ENCODE measurements at places on chromosomes 12 and 14. TPM values are rescaled to one million over a fixed set of nuclear protein-coding genes. Genes with fewer than 3 reads are reported as not detected.

DNA sequence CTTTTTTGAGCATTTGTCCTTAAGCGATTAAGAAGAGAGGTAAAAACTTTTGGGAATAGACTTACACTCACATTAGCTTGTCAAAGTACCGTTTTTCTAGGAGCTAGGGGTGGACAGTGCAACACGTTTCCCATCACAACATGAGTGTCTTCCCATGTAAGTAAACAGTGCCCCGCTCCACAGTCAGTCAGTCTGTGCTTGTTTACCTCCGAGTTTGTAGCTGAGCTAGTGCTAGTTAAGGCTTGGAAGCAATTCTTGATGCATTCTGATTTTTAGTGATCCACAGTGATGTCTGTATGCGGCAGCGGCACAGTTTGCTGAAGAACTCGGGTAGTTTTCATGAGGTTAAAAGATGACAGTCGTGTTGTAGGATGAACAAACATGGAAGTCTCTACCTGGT is 941 bp downstream of the ZDHHC17 start:
- H3K4me1 ChIP-seq: peaks cover 28% of the 10 kb centered on the region
- H3K27ac ChIP-seq: peak overlapping the region; percentile 60
- no peaks in the 10 kb centered on the region for H3K27me3 ChIP-seq
- no peak for DNase-seq
- H3K4me3 ChIP-seq: peak overlapping the region; percentile 87

The SLCO1B1 gene
- not detected for total RNA-seq

GRCh38 chr12:68572661-68573060 is 38.0 kb upstream of the RAP1B start:
- H3K27me3 ChIP-seq: no peaks in the 10 kb centered on the region
- H3K36me3 ChIP-seq: no peaks in the 10 kb centered on the region
- no peaks in the 10 kb centered on the region for H3K4me1 ChIP-seq
- no peak overlapping the region for H3K4me3 ChIP-seq
- DNase-seq: no peak

The BCL7A gene
- 75.5 TPM for total RNA-seq

DNA sequence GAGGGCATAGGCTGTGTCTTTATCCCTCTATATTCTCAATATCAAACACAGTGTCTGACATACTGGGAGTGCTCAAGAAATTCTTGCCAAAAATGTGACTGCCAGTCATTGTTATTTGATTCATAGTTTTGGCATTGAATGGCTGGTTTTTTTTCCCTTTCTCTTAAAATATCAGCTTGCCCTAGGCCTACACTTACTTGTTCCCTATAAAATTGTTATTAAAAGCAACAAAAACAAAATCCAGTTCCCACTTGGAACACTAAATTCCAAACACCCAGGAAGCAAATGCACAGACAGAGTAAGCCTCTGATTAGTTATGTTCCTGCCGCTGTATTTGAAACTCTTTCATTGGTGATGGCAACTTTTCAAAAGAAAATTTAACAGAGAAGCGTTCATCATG is 110.7 kb downstream of the WIF1 start:
- no peak overlapping the region for H3K27ac ChIP-seq
- H3K4me3 ChIP-seq: no peak overlapping the region
- no peak for DNase-seq
- no peaks in the 10 kb centered on the region for H3K36me3 ChIP-seq
- H3K27me3 ChIP-seq: no peaks in the 10 kb centered on the region
- no peaks in the 10 kb centered on the region for H3K4me1 ChIP-seq

- H3K4me1 ChIP-seq: no peaks in the 10 kb centered on the region
- H3K27me3 ChIP-seq: no peaks in the 10 kb centered on the region
- DNase-seq: no peak
- no peak overlapping the region for H3K4me3 ChIP-seq
- no peak overlapping the region for H3K27ac ChIP-seq
- peaks cover 60% of the 10 kb centered on the region for H3K36me3 ChIP-seq
Measured at GRCh38 chr12:4663971-4664505, 15.1 kb downstream of the NDUFA9 start.

The CELA1 gene
- not detected for total RNA-seq

GRCh38 chr12:105417732-105418131 is 87.2 kb downstream of the C12orf75 start:
- H3K4me3 ChIP-seq: no peak overlapping the region
- no peaks in the 10 kb centered on the region for H3K27me3 ChIP-seq
- H3K36me3 ChIP-seq: no peaks in the 10 kb centered on the region
- H3K4me1 ChIP-seq: no peaks in the 10 kb centered on the region

GRCh38 chr12:53308276-53308675 is 8.8 kb downstream of the MYG1 start:
- H3K4me1 ChIP-seq: no peaks in the 10 kb centered on the region
- peaks cover 12% of the 10 kb centered on the region for H3K36me3 ChIP-seq

DNA sequence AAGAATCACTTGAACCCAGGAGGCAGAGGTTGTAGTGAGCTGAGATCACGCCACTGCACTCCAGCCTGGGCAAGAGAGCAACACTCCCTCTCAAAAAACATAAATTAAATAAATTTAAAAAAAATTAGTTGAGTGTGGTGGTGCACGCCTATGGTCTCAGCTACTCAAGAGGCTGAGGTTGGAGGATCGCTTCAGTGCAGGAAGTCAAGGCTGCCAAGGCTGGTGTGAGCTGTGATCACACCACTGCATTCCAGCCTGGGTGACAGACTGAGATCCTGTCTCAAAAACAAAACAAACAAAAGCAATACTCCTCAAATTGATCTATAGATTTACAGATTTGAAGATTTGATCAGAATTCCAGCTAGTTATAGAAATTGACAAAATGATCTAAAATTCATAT is 92.7 kb upstream of the RESF1 start:
- H3K4me1 ChIP-seq: no peaks in the 10 kb centered on the region
- no peaks in the 10 kb centered on the region for H3K27me3 ChIP-seq
- no peaks in the 10 kb centered on the region for H3K36me3 ChIP-seq
- H3K27ac ChIP-seq: no peak overlapping the region
- DNase-seq: no peak

- H3K27me3 ChIP-seq: no peaks in the 10 kb centered on the region
- H3K27ac ChIP-seq: no peak overlapping the region
- no peak for DNase-seq
- no peaks in the 10 kb centered on the region for H3K36me3 ChIP-seq
- no peak overlapping the region for H3K4me3 ChIP-seq
- H3K4me1 ChIP-seq: no peaks in the 10 kb centered on the region
Measured at GRCh38 chr14:62956413-62956812, 88.8 kb downstream of the KCNH5 start.

The PLD4 gene
- total RNA-seq: 265 TPM

GRCh38 chr14:74824997-74825396 is 50.9 kb downstream of the PROX2 start:
- H3K27ac ChIP-seq: peak overlapping the region; percentile 33
- peaks cover 12% of the 10 kb centered on the region for H3K4me1 ChIP-seq
- DNase-seq: peak; percentile 57
- no peaks in the 10 kb centered on the region for H3K27me3 ChIP-seq
- no peak overlapping the region for H3K4me3 ChIP-seq

The OR6C75 gene
- not detected for total RNA-seq

DNA sequence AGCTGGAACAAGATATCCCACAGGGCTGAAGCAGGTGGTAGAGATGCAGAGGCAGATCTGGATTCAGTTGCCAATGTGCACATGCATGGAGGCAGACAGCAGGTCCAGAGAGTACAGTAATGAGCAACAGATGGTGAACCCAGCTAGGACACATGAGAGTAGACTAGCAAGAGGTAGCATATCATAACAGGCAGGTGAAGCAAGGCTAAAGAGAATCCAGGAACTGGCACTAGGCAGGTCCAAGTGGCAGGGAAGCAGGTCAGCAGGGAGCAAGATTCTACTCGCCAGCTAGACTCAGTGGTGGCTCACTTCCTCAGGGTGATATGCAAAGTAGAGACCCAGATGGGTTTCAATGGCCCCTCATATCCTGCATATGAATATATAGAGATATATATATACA is 15.3 kb upstream of the MYF6 start:
- no peaks in the 10 kb centered on the region for H3K36me3 ChIP-seq
- no peak for DNase-seq
- H3K27me3 ChIP-seq: no peaks in the 10 kb centered on the region

DNA sequence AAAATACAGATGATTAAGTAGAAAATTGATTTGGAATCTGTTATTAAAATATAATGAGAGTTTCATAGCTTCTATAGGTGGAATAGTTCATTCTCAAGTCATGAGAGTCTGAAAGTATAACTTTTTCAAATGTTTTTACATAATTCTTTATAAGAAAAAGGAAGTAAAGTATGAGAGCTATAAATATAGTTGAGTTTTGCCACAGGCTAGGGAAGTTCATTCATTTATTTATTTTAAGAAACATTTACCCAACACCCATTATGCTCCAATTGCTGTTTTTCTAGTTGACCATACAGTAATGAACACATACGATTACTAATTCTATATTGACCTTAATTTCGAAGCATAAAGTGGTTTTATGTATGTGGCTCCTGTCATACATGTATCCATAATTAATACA is 24.8 kb downstream of the LRRIQ1 start:
- no peaks in the 10 kb centered on the region for H3K36me3 ChIP-seq
- no peaks in the 10 kb centered on the region for H3K27me3 ChIP-seq
- no peak for DNase-seq
- H3K4me1 ChIP-seq: peaks cover 38% of the 10 kb centered on the region
- peak overlapping the region; percentile 5 for H3K4me3 ChIP-seq

The MSI1 gene
- not detected for total RNA-seq

- H3K36me3 ChIP-seq: peaks cover 24% of the 10 kb centered on the region
- no peak overlapping the region for H3K4me3 ChIP-seq
- peaks cover 18% of the 10 kb centered on the region for H3K4me1 ChIP-seq
- no peak for DNase-seq
- peak overlapping the region; percentile 47 for H3K27ac ChIP-seq
- no peaks in the 10 kb centered on the region for H3K27me3 ChIP-seq
Measured at GRCh38 chr12:132771126-132771838, 9.7 kb upstream of the ANKLE2 start.

DNA sequence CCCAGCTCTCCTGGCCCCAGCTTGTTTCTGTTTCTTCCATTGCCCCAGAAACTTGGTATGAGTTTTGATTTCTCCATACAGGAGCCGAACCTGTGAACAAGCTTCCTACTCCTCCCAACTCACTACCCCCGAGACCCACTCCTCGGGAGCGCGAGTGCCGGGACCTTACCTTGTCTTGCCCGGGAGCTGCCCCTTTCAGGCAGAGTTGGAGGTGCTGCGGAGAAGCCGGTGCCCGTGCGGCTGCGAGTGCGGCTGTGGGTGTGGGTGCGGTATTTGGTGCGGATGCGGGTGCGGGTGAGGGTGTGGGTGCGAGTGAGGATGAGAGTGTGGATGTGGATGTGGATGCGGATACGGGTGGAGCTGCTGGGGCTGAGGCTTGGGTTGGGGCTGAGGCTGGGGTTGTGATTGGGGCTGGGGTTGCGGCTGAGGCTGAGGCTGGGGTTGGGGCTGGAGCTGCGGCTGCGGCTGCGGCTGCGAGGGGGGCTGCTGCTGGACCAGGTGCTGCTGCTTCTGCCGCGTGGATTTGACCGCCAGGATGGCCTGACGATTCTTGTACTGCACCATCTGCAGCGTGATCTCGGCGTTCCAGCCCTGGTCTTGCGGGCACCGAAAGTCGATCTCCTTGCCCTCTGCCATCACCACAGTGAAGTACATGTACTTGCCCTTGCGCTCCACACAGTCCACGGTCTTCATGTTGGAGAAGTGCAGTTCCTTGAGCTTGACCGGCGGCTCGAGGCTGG is 1.1 kb downstream of the PHLDA1 start:
- no peaks in the 10 kb centered on the region for H3K27me3 ChIP-seq
- peak overlapping the region; percentile 67 for H3K27ac ChIP-seq
- peak; percentile 62 for DNase-seq
- peaks cover 65% of the 10 kb centered on the region for H3K4me1 ChIP-seq
- H3K36me3 ChIP-seq: peaks cover 13% of the 10 kb centered on the region

DNA sequence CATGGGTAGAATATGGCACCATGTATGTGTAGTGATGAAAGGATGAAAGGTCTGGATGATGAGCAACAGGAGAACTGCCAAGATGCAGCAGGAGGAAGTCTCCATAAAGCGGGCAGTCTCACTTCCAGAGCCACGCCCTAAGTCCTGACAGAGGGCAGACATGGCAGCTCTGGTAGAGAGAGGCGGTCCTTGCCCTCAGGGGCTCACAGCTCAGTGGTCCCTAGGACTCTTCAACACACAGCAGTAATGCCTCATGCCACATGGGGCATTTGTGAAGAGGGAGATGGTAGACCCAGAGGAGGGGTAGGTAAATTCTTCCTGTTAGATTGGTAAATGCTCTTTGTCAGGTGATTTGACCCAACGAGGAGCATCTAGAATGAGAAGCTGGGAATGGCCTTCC is 1088.4 kb downstream of the BCL11B start:
- no peaks in the 10 kb centered on the region for H3K36me3 ChIP-seq
- no peak for DNase-seq
- H3K27ac ChIP-seq: no peak overlapping the region

GRCh38 chr14:92578511-92578910 is 64.9 kb downstream of the RIN3 start:
- H3K27me3 ChIP-seq: no peaks in the 10 kb centered on the region
- H3K36me3 ChIP-seq: no peaks in the 10 kb centered on the region
- H3K27ac ChIP-seq: no peak overlapping the region
- H3K4me1 ChIP-seq: no peaks in the 10 kb centered on the region
- DNase-seq: no peak

DNA sequence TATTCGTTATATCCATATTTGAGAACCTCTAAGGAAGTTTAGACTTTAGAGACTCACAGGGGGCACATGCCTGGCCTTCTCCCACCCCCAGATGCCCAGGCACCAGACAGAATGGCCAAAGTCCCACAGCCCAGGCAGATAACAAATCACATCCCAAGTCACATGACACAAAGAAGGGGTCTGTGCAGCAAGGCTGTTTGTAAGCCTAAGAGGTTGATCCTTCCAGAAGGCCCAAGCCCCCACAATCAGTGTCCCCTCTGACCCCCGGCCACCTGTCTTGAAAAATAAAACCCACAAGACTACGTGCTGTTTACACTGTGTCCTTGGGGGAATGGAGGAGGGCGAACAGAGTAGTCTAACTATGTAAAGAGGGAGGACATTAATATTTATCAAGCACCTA is 5.1 kb downstream of the CTDSP2 start:
- no peak overlapping the region for H3K4me3 ChIP-seq
- no peak overlapping the region for H3K27ac ChIP-seq
- H3K4me1 ChIP-seq: peaks cover 43% of the 10 kb centered on the region
- no peaks in the 10 kb centered on the region for H3K27me3 ChIP-seq

DNA sequence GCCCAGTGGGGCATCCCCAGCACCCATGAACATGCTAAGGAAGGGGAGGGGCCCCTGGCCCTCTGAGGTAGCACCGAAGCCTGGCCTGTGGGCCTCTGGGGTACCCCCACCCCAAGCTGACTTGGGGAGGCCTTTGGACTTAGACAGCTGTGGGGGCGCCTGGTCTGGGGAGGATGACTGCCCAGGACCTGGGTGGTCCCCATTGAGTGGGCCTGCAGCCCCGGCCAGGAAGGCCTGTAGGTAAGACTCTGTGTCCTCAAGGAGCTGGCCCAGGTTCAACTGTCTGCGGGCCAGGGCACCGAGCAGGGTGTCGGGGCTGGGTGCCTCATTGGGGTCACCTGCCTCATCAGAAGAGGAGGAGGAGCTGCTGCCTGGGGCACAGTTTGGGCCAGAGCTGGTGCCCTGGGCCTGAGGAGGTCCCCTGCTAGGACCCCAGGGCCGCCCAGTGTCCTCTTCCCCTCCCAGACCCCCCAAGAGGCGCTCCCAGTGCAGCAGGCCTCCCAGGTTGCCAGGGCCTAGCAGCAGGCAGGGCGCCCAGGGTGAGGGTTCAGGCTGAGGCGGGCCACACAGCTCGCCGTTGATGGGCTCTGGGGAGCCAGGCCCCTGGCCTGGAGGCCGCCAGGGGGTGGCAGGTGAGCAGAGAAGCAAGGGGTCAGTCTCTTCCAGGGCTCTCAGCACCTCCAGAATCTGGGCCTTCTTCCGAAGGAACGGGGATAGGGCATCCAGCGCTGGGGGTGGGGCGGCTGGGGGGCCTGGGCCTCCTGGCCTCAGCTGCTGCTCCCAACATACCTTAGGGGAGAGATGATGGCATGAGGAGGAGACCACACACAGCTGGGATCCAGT is 31.4 kb downstream of the NCKAP5L start:
- H3K36me3 ChIP-seq: no peaks in the 10 kb centered on the region
- DNase-seq: no peak
- no peak overlapping the region for H3K4me3 ChIP-seq
- H3K4me1 ChIP-seq: no peaks in the 10 kb centered on the region
- no peaks in the 10 kb centered on the region for H3K27me3 ChIP-seq
